Sciatic nerve (tissue), 2 donors: ENCODE measurements at places on chromosomes 6 and 20. TPM values are rescaled to one million over a fixed set of nuclear protein-coding genes. Genes with fewer than 3 reads are reported as not detected.
A peak's percentile ranks its signal among the peaks of the same experiment; 100 is the strongest.

GRCh38 chr6:118606268-118606667 lies 45.1 kb downstream of the CEP85L start:
- no peak for DNase-seq

GRCh38 chr6:136066005-136066404 lies 184.1 kb downstream of the MTFR2 start:
- no peak for DNase-seq

GRCh38 chr6:130932438-130932837 lies 105.2 kb downstream of the SMLR1 start:
- no peak for DNase-seq

DNA sequence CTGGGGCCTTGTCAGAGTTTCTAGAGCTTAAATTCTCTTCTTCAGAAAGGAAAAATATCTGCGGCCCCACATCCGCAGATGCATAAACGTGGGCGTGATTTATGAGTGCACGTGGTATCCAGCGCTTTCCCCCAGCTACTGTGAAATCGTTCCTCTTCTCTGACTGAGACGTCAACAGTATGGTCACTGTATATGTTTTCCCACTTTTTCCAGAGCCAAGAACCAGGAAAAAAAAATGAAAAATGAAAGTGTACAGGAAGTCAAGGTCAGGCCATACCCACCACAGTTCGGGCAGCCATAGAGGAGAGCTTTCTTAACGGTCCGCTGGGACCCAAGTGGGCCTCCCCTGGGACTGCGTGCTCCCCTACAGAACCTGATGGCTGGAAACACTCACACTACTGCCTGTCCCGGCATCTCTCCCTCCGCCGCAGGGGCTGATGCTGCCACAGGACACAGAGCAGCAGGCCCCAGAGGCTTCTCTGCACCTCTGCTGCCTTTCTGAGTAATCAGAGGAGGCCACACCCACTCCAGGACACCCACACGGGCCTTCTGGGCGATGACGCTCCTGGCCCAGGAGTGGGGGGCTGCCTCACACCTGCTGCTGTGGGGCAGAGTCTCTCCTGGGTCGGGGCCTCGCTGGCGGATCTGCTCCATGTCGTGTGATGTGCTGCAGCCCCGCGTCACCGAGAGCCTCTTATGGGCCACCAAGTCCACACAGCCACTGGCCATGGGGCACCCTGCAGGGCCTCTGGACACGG lies 16.4 kb upstream of the STX16 start:
- peak; percentile 53 for DNase-seq

GRCh38 chr6:45569210-45569945 lies 191.6 kb upstream of the SUPT3H start:
- no peak for DNase-seq

DNA sequence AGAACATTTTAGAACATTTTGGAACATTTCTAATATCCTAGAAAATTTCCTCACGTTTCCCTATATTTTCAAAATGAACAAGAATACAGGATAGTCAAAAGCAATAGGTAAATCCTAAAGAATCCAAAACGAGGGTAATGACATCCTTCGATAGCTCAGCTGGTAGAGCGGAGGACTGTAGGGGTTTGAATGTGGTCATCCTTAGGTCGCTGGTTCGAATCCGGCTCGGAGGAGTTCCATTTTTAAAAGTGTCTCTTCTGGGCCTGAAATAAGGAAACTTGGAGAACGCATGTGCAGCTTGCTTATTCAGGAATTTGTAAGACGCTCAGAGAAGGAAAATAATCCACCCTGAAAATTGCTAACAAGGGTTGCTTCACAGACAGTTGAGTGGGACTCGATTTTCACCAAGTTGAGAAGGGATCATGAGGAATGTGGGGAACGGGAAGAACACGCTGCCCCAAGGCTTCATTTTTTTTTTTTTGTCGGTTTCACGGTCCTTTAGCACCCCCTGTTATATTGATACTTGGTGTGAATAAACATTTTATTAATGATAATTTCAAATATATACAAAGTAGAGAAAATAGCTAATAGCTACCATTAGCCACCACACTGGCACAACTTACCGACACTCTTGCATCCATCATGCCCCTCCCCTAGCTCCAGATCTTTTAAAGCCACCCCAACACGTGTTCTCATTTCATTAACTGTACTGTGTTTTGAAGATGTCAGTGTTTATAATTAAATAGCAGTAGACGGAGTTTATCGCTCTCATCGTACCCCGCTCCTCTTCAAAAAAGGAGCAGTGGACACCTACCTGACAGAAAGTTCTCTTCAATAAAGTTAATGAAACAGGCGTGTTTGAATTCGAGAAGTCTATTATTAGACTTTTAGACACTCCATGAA lies 1.8 kb upstream of the ABT1 start:
- no peak for DNase-seq

- no peak for DNase-seq
Measured at GRCh38 chr6:7292596-7293255, 20.3 kb downstream of the SSR1 start.

DNA sequence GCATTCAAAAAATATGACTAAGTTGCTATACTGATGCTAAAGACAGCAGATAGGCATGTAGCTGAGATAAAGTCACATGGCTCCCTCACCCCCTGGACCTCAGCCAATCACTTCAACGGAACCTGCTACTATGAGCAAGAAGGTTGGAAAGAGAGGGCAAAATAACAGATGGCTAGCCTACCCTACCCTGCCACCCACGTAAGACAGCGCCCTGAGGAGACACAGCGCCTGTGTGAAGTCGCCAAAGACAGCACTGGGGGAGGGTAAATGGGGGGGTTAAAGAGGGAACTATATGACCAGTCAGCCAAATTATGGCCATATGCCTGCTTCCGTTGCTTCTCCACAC lies 163.2 kb downstream of the RALGAPA2 start:
- DNase-seq = no peak

- DNase-seq = no peak
Measured at GRCh38 chr6:68695838-68696237, 60.8 kb downstream of the ADGRB3 start.

GRCh38 chr20:42338294-42339201 lies 720.4 kb upstream of the CHD6 start:
- no peak for DNase-seq

- no peak for DNase-seq
Measured at GRCh38 chr6:43011207-43011606, 2.5 kb downstream of the MEA1 start.

GRCh38 chr6:93721386-93722048 lies 302.2 kb upstream of the EPHA7 start:
- DNase-seq = no peak

DNA sequence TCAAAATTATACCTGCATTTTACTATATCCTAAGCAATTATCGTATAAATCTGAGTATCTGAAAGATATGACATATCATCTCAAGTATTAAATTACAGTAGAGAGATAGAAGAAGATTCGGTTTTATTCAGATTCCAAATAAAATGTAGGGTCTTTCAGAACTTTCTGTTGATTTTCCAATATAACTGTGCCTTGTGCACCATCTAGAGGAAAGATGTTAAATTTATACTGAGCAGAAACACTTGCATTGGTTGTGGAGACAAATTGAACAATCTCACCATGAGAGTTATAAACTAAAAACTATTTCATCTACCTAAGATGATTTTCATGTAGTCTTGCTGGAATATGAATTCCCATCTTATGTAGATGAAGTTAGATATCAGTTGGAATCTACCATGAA lies 26.8 kb upstream of the HSF2 start:
- no peak for DNase-seq

GRCh38 chr20:33569802-33570391 lies 80.0 kb downstream of the CBFA2T2 start:
- DNase-seq = no peak

- no peak for DNase-seq
Measured at GRCh38 chr6:99318566-99318965, 30.9 kb downstream of the FAXC start.

DNA sequence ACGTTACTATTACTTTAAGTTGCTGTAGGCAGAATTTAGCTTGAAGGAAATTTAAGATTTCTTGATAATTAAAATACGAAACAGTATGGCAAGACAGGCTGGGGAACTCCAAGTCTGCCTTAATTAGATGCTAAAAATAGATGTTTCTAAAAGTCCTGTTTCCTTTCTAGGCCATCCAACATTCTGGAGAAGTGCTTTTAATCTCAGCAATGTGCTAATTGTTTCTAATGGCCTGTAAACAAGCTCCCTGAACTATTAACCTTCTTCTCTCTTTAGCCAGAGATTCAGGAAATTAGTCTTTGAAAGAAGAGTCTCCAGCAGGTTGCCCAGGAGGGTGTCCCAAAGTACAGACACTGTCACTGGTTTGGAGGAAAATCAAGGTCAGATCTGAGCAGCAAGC lies 677.3 kb upstream of the AGPAT4 start:
- DNase-seq = no peak

- DNase-seq = no peak
Measured at GRCh38 chr6:73747289-73747688, 51.3 kb downstream of the CD109 start.

GRCh38 chr6:62523630-62524029 lies 237.6 kb upstream of the KHDRBS2 start:
- DNase-seq = no peak

GRCh38 chr20:46173652-46174468 lies 55.7 kb downstream of the CD40 start:
- no peak for DNase-seq

DNA sequence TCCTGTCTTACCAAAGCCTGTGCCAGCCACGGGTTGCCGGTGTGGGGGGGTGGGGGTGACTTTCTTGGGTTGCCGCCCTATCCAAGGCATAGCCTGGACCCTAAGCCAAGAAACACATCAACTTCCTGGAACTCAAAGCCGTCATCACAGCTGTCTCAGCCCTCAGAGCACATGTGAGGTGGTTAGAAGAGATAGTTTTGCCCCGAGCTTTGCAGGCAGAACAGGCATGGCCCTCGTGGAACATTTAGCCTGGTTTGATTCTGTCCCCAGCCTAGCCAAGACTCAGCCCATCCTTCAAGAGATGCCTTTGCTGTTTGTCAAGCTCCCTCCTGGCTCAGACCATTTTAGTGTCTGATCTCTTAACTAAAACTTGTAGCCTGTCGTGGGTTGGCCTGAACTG lies 64.9 kb downstream of the RREB1 start:
- DNase-seq = no peak

RIMS4 gene
- total RNA-seq = 8.0 TPM

MUC21 gene
- total RNA-seq = 0.18 TPM

ZSWIM3 gene
- total RNA-seq = 3.8 TPM

PRSS16 gene
- 0.67 TPM for total RNA-seq

ECHDC1 gene
- total RNA-seq = 62.0 TPM

GPR6 gene
- total RNA-seq = not detected

PRR18 gene
- not detected for total RNA-seq

ABHD16A gene
- 46.0 TPM for total RNA-seq
